Occipital lobe (tissue), 3 donors: ENCODE measurements at places on chromosomes 1 and 21.

- DNase-seq, result peak; percentile 45
Observed at GRCh38 chr1:203504400-203505250, 10.7 kb downstream of the OPTC start.

GRCh38 chr1:38834221-38834782, 25.3 kb downstream of the RRAGC start:
- no peak for DNase-seq

DNA sequence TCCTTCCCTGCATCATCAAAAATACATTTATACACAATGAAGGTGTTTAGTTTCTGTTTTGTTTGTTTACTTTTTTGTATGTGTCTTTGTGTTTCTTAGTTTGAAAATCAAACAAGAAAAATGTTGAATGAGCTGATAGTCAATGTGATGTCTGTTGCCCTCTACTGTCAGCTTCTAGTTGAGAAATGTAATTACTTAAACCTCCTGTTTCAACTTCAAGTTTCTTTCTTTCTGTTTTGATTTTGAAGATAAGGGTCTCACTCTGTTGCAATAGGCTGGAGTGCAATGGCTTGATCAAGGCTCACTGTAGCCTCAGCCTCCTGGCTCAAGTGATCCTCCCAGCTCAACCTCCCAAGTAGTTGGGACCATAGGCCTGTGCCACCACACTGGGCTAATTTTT, 37.5 kb downstream of the SPTA1 start:
- no peak for DNase-seq

- DNase-seq, result no peak
Observed at GRCh38 chr1:53482441-53483153, 23.4 kb downstream of the DMRTB1 start.

DNA sequence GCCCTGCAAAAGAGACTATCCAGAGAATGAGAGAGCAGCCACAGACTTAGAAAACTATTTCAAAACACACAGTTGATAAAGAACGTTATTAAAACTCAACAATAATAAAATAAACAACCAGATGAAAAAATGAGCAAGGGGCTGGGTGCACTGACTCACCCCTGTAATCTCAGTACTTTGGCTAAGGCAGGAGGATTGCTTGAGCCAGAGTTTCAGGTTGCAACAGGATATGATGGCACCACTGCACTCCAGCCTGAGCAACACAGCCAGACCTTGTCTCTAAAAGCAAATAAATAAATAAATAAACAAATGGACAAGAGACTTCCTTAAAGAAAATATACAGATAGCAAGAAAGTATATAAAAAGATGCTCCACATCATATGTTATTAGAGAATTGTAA, 144.6 kb downstream of the LRRIQ3 start:
- DNase-seq, result no peak

DNA sequence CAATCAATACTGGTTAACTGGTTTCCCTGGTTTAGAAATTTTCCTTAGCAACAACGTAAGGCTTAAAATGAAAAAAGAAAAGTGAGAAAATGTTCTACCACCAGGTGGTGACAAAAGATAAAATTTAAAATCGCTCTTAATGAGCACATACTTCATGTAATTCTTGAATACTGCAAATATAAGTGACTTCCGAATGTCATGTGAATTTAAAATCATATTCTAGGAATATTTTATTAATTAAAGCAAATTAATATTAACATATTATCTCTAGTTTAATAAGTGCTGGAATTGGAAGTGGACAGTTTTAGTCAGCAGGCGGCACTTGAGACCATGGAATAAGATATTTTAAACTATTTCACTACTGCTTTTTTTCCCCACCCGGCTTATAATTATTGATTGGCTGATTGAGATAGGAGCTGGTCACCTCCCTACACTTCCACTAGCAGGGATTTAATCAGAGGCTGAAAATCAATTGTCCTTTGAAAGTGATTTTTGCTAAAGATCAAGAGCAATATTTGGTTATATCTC, 5.0 kb upstream of the ADAMTS1 start:
- no peak for DNase-seq

DNA sequence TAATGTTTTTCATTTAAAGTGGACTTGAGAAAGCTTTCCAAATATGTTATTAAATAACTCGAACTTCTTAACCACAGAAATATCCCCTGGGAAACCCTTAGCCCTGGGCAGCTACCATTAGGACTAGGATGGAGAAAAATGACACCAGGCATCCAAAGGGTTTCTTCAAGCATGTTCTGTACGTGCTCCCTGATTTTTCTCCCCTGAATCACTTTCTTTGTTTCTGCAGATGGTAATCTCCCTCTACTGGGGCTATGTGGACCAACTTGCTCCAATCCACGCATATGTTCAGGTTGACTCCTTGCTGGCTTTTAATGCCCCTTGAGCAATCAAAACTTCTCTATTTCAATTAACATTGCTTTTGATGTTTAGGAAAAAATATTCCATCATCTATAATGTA, 312.7 kb upstream of the C1orf87 start:
- no peak for DNase-seq

DNA sequence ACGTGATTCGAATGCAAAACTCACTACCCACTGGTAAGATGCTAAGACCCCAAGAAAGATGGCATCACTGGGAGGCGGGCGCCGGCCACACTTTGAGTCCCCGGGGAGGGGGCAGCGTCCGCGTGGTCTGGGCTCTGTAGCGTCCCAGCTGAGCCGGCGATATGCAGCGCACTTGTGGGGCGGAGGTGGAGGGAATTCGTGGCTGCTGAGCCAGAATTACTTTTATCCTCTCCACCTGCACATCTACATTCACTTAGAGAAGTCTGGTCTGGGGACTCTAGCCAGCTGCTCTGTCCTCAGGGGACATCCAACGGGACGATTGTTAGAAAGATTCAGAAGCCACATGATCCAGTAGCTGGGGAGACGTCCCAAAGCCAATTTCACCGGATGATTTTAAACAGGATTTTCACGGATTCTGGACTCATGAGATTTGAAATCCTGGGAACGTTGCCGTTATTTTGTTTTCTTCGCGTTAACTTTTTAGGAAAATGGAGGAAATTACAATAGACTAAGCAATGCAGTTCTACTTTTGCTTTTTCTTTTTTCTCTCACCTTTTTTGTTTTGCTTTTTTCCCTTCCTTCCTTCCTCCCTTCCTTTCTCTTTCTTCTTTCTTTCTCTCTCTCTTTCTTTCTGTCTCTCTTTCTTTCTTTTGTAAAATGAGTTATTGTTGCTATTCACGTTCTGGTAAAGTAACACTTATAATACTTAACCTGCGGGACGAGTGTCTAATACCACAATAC, 1.3 kb downstream of the JAM2 start:
- DNase-seq, result no peak

DNA sequence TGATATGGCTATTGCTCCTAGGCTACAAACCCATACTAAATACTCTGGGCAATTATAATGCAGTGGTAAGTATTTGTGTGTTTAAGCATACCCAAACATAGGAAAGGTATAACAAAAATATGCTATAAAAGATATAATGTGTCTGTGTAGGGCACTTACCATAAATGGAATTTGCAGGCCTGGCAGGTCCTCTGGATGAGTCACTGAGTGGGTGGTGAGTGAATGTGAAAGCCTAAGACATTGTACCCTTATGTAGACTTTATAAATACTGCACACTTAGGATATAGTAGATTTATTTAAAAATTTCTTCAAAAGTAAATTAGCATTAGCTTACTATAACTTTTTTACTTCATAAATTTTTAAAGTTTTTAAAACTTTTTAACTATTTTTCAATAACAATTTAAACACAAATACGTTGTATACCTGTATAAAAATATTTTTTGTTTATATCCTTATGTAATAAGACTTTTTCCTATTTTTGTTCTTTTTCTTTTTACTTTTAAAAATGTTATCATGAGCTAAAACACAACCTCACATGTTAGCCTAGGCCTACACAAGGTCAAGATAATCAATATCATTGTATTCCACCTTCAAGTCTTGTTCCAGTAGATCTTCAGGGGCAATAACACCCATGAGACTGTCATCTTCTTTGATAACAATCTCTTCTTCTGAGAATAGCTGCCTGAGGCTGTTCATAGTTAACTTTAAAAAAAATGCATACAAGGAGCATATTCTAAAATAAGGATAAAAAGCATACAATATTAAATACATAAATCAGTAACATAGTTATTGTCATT, 306.3 kb upstream of the RGS18 start:
- no peak for DNase-seq

DNA sequence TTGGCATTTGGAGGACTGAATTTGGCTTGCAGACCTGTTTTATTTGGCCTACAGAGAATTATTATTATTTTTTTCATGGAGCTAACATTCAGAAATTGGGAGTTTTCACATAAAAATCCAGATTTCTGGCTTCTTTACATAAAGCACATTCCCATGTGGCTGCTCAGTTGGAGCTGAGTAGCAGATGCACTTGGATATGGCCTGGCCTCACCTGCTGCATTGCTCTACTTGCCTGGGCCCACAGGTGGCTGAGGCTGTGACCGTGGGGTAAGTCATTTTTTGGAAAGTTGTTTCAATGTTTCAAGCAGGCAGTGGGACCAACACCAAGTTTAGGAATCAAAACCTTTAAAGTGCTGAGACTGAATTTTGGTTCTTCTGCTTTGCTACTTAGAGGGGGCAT, 56.7 kb downstream of the GADD45A start:
- DNase-seq, result no peak

- DNase-seq, result no peak
Observed at GRCh38 chr1:37299216-37299615, 175.2 kb upstream of the ZC3H12A start.

- no peak for DNase-seq
Observed at GRCh38 chr1:206004826-206005225, 1.6 kb upstream of the RAB7B start.

GRCh38 chr1:159206110-159206509, 1.4 kb downstream of the ACKR1 start:
- DNase-seq, result no peak

DNA sequence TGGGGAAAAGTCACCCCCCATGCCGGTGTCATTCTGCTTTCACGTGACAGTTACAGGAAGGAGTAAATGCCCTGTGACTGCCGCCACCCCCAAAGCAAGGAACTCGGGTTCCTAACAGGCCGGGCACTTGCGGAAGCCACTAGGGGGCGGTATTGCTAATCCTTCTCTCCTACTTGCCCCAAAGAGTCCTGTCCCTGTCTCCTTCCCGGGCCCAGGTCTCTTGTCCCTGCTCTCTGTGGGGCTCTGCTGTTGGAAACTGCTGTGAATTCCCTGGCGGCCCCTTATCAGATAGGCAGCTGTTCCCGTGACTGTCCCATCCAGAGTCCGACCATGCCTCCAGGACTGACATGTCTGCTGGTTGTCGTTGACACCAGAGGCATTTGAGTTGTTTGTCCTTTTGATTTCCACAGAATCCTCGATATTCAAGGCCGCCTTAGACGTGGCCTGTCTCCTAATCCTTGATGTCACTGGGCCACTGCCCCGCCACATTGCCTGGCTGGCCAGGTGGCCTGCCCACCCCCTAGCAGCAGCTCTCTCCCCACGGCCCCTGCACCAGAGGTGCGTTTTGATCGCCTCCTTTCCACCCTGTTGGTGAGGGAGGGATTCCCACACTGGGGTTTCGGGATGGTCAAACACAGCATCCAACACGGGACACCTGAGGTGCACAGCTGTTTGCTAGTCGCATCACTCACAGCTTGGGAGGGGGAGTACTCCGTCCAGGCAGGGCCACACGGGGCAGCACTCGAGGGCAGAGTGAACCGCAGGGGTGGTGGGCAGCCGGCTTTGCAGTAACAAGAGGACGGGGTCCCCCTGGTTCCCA, 37.3 kb downstream of the CHAF1B start:
- DNase-seq, result no peak
